ENCODE measurements at places on chromosomes 7 and 10.
A peak's percentile ranks its signal among the peaks of the same experiment; 100 is the strongest.

DNA sequence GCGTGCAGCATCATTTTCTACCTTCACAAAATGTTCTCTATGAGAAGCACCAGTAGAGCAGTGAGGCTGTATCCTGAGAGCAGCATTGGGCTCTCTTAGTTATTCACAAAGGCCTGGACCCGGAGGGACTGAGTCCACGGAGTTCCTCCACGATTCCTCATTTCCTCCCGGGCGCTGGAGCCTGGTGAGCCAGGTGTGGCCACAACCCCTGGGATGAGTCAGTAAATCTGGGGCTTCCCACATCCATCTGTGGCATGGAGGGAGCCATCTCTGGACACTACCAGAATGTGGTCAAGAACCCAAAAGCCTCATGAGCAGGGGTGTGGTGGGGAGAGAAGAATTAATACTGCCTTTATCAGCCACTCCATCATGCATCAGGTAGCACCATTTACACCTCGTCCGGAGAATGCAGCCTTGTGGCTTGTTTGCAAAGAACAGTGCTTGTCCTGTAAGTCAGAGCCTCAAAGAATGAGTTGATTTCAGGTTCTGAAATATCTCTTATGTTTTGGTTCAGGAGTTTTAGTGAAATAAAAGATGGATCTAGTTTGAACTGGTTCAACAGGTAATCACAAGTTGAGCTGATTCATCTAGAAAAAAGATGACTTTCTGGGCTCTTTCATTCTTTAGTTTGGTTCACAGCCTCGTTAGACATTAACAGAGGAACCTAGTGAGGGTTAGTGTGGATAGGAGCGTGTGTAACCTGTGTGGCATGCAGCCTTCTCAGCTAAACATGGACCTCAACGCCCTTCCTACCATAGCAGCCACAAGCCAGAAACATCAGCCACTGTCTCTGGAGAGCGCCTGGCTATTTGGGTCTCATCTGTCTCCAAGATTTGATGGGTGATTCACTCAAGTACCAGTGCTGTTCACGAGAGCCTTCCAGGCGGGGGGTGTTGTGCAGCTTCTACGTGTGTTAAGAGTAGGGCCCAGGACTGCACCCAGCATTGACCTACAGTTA lies 95.2 kb downstream of the WDR37 start:
- DNase-seq = no peak

DNA sequence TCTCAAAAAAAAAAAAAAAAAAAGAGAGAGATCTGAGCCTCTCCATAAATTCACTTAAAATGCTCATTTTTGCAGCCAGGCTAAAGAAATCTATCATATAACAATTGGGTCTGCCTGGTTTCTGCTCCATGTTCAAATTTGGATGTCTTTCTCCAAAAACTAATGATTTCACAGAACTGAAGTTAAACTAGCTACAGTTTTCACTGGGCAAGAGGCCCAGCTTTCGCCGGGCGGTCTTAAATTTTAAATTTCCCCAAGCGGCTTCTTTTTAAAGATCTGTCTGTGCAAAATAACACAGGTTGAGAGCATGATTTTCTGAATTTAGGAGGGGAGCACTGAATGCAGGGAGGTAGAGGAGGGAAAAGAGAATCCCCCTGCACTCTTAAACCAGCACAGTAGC lies 603.4 kb downstream of the KCNMA1 start:
- no peak for DNase-seq

GRCh38 chr10:82811621-82812020 lies 936.6 kb downstream of the NRG3 start:
- DNase-seq = no peak

DNA sequence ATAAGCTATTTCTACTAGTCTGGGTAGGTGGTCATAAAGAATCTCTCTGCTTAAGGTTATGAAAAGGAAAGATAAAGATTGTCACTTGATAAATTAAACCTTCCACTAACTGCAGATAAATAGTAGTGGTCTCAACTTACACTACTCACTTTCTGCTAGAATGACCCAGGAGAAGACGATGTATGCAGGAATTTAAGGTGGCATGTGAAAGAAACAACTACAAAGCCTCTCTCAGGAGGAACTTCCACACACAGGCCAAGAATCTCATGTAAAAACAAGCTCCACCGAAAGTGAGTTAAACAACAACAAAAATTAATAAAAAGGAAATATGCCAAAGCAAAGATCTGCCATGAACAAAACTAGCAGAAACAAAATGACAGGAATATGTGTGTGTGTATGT lies 165.4 kb downstream of the CDC14C start:
- no peak for DNase-seq

GRCh38 chr7:4820967-4821471 lies 40.8 kb downstream of the PAPOLB start:
- no peak for DNase-seq

DNA sequence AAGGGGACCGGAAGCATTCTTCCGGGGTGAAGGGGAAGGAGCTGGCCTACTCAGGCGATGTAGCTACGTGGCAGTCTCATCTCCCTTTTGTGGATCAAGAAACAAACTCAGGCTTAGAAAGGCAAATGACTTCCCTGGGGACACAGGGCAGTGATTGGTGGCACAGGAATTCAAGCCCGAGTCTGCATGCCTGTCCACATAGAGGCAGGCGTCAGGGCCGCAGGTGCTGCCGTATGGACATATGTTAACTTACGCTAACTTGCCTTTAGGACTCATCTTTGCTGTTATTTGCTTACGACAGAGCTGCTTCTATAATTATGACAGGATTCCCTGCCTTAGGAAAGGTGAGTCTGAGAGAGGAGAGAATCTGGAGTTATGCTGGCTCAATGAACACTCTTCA lies 42.3 kb upstream of the KLF6 start:
- DNase-seq = no peak

DNA sequence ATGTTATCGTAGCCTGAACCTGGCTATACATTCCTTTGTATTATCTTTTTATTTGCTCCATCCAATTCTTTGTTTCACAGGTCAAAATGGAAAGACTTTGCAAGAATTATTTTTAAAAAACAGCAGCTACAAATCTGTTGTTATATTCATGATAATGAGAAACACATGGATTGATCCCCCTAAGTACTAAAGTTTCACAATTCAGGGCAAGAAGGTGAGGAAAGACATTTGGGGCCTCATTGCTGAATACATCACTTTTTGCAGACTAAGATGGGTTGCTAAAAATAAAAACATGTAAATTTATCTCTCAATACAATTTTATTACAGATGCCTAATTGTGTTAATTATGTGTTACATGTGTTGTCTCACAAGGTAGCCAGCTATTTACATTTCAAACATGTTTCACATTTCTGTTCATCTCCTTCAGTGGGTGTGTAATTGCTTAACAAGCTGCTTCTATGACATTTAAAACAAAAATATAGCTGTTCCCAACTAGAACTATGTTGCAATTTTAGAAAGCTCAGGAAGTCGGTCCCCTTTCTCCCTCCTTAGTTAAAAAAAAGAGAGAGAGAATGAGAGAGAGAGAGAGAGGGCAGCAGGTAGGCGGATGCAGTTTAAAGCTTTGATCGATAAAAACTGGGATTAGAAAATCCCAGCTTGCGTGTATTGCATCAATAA lies 606.3 kb upstream of the FZD8 start:
- DNase-seq = no peak

DNA sequence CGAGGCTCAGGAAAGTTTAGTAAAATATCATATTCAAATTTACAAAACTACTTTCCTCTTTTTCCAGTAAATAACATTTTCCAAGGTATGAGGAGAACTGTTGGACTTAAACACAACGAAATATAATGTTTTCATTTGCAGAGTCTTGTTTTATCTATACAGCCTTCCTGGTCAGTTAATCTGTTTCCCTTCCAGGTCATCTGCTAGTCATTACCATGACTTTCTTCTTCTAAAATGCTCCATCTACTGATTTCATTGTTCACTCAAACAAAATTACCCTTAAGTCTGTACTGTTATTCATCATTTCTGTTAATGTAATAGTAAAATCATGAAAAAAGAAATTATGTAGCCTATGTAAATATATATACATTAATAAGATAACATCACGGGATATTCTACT lies 69.8 kb downstream of the GNAI1 start:
- no peak for DNase-seq

DNA sequence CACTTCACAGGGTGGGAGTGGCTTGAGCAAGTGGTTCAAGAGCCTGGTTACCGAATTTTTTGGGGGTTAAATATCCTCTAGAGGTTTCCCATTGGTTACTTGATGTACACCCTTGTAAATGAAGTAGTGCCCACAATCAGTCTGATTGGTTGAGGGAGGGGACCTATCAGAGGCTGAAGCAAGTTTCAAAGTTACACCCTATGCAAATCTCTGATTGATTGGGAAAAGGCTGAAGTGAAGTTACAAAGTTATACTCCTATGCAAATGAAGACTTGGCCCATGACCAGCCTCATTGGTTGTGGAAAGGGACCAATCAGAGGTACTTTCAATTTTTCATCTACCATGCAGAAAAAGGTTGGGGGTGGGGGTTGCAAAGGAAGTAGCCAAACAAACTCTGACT lies 34.7 kb downstream of the UBE2D4 start:
- no peak for DNase-seq

GRCh38 chr7:33186192-33186591 lies 56.8 kb downstream of the BBS9 start:
- no peak for DNase-seq

- no peak for DNase-seq
These were observed 12.4 kb downstream of the PCLO start for GRCh38 chr7:83150310-83150709.

DNA sequence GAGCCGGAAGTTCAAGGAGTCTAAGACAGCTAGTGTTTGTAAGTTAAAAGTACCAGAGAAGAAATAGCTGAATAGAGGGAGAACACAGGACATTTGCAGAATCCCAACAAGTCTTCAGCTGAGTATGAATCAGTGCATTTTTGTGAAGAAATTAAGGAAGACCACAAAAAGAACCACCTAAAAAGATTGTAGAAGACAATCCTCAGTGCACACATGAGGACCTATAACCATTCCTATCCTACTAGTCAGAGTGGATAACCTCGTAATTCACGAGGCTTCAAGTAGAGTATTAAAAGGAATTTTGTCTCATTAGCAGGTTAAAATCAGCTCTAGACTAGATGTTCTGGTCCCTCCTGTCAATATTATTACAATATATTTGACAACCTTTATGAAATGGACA lies 295.4 kb upstream of the KAT6B start:
- DNase-seq = no peak

- no peak for DNase-seq
These were observed 64.1 kb downstream of the PCGF5 start for GRCh38 chr10:91284486-91285090.

GRCh38 chr7:99499371-99499720 lies 735 bp downstream of the ZNF394 start:
- DNase-seq = no peak

GRCh38 chr7:92836489-92836999 lies at the start of gene CDK6:
CDK6 (minus strand) TSS chr7:92836573; CDS start chr7:92833323, 3,250 bp downstream.
- peak; percentile 24 for DNase-seq

- DNase-seq = no peak
These were observed 93.8 kb downstream of the ZRANB1 start for GRCh38 chr10:125035588-125036295.

DNA sequence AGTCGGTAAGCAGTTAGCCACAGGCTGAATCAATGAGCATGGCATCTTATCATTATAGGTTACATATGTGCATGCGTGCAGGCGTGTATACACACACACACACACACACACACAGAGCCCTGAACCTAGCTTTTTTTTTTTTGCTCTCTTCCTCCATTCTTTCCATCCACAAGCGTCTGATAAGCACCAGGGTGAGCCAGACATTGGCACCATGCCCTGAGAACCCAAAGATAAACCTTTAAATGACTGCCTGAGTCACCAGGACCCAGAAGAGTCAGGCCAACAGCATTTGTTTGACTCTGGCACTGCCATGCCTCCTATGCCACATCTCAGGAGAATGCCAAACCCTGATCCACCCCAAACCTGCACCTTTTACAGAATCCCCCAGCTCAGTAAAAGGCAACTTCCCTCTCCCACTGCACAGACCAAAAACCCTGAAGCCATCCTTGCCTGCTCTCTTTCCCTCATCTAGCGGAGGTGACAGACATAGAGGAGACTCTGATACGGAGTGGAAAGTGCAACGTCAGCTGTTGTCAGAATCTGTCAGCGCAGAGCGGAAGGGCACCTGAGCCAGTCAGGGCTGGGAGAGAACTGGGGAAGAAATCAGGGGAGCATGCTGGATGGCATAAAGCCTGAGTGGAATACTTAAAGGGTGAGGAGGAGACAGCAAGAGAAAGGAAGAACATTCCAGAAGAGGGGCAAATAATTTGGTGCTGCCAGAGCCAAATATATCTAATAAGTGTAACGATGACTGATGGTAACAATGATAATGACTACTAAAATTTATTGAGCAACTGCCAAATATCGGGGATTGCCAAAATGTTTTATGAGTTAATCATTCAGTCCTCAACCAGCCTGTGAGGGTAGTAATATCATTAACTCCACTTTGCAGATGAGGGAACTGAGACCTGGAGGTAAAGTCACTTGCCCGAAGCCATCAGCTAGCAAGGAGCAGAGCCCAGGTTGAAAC lies 3.2 kb downstream of the PARP12 start:
- DNase-seq = peak; percentile 3

DNA sequence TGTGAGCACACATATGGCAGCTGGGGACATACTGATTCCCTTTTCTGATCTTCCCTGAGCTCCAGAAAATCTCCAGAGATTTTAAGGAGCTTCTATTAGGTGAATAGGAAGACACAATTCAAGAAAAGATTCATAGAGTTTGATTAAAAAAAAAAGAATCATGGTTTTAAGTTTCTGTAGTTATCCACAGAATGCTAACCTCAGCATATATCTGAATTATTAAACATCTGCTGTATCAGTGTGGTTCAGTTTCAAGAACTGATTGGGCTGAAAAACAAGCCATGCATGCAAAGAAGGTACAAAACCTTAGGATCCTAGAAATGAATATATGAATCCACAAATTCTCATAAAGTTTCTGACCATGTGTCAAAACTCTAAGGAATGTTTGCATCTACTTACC lies 94.1 kb upstream of the ZNF438 start:
- DNase-seq = no peak

GRCh38 chr10:130998642-130999041 lies 312.9 kb downstream of the TCERG1L start:
- DNase-seq = no peak

- no peak for DNase-seq
These were observed 184.6 kb downstream of the JCAD start for GRCh38 chr10:29874606-29875269.

Data from retina (tissue), 1 donor.